ENCODE measurements at places on chromosomes 6 and 20. TPM values are rescaled to one million over a fixed set of nuclear protein-coding genes. Genes with fewer than 3 reads are reported as not detected.
A peak's percentile ranks its signal among the peaks of the same experiment; 100 is the strongest.

GRCh38 chr6:37875561-37876309 lies 56.2 kb downstream of the ZFAND3 start:
- DNase-seq: no peak

GRCh38 chr6:3868544-3868943 lies 19.4 kb downstream of the FAM50B start:
- DNase-seq: no peak

GRCh38 chr6:119234457-119234856 lies 115.1 kb downstream of the MAN1A1 start:
- DNase-seq: no peak

- peak; percentile 94 for DNase-seq
These were observed 15.8 kb upstream of the LIN28B start for GRCh38 chr6:104940893-104941728.

DNA sequence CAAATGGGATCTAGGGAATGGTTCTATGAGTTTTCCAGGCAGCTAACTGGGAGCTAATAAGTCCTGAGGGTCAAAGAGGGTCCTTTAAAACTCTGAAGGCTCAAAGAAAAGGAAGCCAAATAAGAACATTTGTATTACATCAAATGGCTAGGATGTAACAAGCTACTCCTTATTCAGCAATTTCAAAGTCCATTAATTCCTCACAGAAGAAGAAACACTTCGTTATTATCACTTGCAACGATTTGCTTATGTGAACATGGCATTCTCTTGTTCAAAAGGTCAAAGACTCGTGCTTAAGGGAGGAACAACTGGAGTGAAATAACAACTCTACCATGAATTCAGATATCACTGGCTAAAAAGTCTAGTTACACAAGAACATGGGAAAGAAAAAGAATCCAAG lies 70.8 kb upstream of the FBXO30 start:
- no peak for DNase-seq

The CPXM1 gene
- total RNA-seq: 76.3 TPM
